ENCODE measurements at places on chromosomes 6 and 20.

DNA sequence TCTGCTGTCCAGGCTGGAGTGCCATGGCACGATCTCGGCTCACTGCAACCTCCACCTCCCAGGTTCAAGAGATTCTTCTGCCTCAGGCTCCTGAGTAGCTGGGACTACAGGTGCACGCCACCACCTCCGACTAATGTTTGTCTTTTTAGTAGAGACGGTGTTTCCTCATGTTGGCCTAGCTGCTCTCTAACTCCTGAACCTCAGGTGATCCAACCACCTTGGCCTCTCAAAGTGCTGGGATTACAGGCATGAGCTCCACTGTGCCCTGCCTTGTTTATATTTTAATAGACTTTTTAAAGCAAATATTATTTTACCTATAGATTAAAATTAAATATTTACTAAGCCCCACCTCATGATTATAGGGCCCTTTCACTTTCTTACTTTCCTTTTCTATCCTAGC is 483.2 kb upstream of the EPHA7 start:
- DNase-seq, result no peak

GRCh38 chr6:15116889-15117288 is 129.0 kb upstream of the JARID2 start:
- DNase-seq, result no peak

DNA sequence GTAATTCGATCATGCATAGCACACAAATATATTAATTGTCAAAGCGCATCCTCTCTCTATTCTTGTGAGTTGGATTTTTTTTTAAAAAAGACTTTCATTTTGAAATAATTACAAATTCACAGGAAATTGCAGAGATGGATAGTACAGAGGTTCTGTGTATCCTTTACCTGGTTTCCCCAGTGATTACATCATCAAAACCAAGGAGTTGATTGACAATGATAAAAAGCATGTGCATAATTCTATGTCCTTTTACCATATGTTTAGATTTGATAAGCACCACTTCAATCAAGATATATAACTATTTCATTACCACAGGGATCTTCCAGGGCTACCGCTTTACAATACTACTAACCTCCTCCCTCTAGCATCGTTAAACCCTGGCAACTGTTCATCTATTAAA is 40.2 kb downstream of the CCN2 start:
- no peak for DNase-seq

DNA sequence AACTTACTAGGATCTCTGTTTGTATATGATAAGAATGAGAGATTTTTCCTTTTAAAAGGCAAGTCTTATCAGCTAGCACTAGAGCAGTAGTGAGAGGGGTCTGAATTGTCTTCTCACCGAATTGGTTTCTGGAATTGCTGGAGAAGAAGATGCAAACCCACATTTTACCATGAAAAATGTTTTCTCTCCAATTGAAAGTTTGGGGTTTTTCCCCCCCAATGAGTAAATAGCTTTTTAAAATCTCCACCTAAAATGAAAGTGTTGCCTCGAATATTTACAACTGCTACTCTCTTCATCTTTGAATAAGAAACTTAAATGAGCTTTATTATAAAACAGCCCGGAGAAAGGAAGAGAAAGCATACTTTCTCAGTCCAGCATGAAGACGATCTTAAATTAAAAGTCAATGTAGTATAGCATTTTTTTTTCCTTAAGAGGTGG is 1.8 kb downstream of the TCF21 start:
- no peak for DNase-seq

- no peak for DNase-seq
These were observed 65.5 kb upstream of the SLC4A11 start for GRCh38 chr20:3304456-3304855.

GRCh38 chr20:31605902-31606803 is 1.1 kb downstream of the ID1 start:
- peak; percentile 40 for DNase-seq

- no peak for DNase-seq
These were observed 65.2 kb downstream of the TRAM2 start for GRCh38 chr6:52511572-52512151.

DNA sequence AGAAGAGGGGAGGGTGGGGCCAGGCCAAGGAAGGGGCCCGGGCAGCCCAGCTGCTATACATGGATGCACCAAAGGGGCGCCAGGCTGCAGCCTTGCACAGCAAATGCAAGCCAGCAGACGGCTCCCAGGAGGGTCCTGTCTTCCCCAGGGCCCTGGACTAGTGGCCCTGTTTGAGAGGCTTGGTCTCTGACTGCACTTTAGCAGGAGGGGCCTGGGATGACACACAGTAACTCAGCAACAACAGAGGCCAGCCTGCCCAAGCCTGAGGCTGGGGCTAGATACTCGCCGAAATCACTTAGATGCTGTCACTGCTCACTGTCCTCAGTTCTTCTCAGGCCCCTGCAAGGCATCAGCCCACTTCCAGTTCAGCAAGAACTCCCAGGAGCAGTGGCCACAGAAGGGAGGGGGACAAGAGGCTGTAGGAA is 73.5 kb downstream of the TRAM2 start:
- DNase-seq, result peak; percentile 6

- DNase-seq, result no peak
These were observed 55.1 kb downstream of the TMEM200A start for GRCh38 chr6:130420911-130421310.

DNA sequence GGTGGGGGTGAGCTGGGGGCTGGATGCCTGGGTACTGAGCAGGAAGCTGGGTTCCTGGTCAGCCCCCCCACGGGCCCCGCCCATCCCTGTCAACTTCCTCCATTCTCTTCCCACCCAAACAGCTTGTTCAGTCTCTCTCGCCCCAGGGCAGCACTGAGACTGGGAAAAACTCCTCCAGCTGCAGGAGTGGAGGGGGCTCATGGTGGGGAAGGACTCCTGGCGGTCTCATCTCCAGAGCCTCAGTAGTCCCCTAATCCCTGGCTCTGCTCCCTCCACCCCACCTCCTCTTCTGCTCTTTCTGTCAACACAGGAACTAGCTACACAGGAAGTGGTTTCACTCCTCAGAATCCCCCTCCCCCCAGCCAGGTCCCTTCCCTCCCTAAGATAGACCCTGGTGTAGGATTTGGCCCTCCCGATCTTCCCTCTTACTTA is at the start of gene GPSM3:
GPSM3 (minus strand) TSS at position 36 of the 432 bp plus-strand sequence. CDS start 130 bp downstream, outside the sequence.
- no peak for DNase-seq

GRCh38 chr20:32013326-32013725 is 3.1 kb downstream of the CCM2L start:
- no peak for DNase-seq

DNA sequence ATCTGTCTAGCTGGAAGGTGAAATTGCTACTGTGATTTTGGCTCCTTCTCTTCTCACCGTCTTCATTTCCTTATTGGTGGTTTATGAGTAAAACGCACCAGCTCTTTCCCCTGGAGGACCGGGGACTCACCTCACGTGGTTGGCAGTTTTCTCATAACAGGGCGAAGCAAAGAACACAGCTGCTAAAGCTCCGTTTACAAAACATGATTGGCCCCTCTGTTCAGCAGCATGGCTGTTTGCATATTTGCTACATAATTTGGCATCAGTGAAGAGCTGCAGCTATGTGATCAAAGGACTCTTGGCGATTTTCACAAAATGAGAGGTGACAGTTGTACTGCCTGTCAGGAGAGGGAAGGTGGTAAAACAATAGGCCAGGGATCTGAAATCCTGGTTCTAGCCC is 20.5 kb upstream of the TMEM181 start:
- no peak for DNase-seq

GRCh38 chr6:140101818-140102217 is 727.4 kb upstream of the CITED2 start:
- DNase-seq, result no peak

- DNase-seq, result peak; percentile 65
These were observed 66.0 kb upstream of the UTRN start for GRCh38 chr6:144219056-144219685.

DNA sequence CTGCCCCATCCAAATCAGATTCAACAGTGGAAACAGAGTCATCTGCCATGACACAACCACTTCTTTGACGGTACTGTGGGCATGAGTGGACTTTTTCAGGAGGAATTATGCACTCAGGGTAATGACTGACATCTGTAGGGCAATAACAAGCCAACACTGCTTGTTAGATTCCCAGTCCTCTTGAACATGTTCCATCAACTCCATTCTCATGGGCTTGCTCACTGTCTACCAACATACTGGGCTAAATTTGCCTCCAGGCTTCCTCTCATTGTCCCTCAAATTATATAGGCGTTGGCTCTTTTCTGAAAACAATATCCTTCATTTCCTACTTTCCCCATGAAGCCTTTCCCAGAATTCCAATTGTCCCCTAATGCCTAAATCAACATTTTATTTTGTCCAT is 43.1 kb downstream of the ANKEF1 start:
- DNase-seq, result no peak

All from hematopoietic multipotent progenitor cell treated with erythropoietin and hydrocortisone succinate and interleukin-3 and kit ligand, for 15 days (in vitro differentiated cells).